ENCODE measurements at places on chromosomes 4 and X.

GRCh38 chr4:54658252-54659093 lies 716 bp downstream of the KIT start:
- no peaks in the 10 kb centered on the region for H3K4me1 ChIP-seq
- H3K27ac ChIP-seq: no peak overlapping the region
- no peaks in the 10 kb centered on the region for H3K36me3 ChIP-seq
- DNase-seq: peak; percentile 10

DNA sequence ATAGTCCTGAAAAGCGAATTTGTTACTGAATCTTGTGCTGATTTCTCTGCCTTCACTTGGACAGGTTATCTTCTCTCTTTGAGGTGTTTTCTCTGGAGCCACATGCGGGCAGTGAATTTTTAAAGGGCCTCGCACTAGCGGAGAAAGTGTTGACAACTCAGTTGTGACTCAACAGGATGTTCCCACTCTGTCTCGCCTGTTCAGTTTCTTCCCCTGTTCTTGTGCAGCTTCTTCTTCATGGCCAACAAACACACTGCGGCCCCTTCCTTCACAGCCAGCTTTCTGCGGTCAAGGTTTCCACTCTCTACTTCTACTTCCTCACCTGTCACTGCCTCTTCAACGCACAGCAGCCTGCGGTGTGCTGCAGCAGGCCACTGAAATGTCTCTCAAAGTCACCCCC lies 1.1 kb upstream of the SHROOM4 start:
- H3K4me1 ChIP-seq: no peaks in the 10 kb centered on the region
- DNase-seq: no peak
- no peak overlapping the region for H3K27ac ChIP-seq
- no peak overlapping the region for H3K4me3 ChIP-seq
- H3K27me3 ChIP-seq: no peaks in the 10 kb centered on the region
- H3K36me3 ChIP-seq: no peaks in the 10 kb centered on the region

DNA sequence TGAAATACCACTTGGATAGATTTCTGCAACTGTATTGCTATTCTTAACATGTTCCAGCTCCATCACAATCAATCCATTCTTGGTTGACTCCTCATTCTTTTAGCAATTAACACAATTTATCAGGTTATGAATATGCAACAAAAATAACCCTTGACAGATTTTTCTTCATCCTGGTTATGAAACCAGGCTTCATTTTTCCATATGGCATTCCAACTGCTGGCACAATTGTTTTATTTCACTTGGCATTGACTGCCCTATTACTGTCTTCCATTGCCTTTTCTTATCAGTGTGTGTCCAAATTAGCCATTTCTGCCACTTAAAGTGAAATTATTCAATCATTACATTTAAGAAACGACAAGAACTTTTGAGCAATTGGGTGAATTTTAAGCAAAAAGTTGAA lies 388.8 kb upstream of the EPHA5 start:
- no peak for DNase-seq
- H3K4me3 ChIP-seq: no peak overlapping the region
- H3K27ac ChIP-seq: no peak overlapping the region
- no peaks in the 10 kb centered on the region for H3K4me1 ChIP-seq

- H3K27me3 ChIP-seq: no peaks in the 10 kb centered on the region
- no peak overlapping the region for H3K4me3 ChIP-seq
- H3K4me1 ChIP-seq: no peaks in the 10 kb centered on the region
- H3K36me3 ChIP-seq: no peaks in the 10 kb centered on the region
- H3K27ac ChIP-seq: no peak overlapping the region
These were observed 43.3 kb downstream of the CD40LG start for GRCh38 chrX:136691028-136691809.

- no peaks in the 10 kb centered on the region for H3K36me3 ChIP-seq
- H3K4me1 ChIP-seq: no peaks in the 10 kb centered on the region
- H3K27ac ChIP-seq: no peak overlapping the region
These were observed 150.4 kb upstream of the NOCT start for GRCh38 chr4:138864961-138865720.

DNA sequence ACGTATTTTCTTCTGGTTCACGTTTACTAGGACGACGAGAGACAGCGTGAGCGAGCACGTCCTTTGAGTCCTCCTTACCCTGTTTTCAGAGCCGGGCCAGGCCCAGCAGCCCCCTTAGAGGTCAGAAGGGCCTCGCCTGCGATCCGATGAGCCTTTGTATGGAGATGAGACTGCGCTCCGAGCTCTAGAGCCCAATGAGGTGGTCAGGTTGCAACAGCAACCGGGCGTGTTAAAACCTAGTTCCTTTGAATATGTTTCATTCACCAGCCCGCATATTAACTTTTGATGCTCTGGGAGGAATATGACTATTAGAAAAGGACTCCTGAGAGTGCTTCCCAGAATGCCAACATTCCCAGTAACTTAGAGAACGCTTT lies 55.6 kb upstream of the TADA2B start:
- H3K27me3 ChIP-seq: no peaks in the 10 kb centered on the region
- no peak for DNase-seq
- H3K36me3 ChIP-seq: no peaks in the 10 kb centered on the region
- H3K4me1 ChIP-seq: peaks cover 38% of the 10 kb centered on the region
- H3K27ac ChIP-seq: peak overlapping the region; percentile 88
- H3K4me3 ChIP-seq: peak overlapping the region; percentile 96

GRCh38 chr4:186013419-186014186 lies 55.4 kb upstream of the TLR3 start:
- no peaks in the 10 kb centered on the region for H3K36me3 ChIP-seq
- H3K4me3 ChIP-seq: no peak overlapping the region
- H3K27ac ChIP-seq: no peak overlapping the region

- no peaks in the 10 kb centered on the region for H3K27me3 ChIP-seq
- no peak overlapping the region for H3K4me3 ChIP-seq
- H3K4me1 ChIP-seq: no peaks in the 10 kb centered on the region
- peaks cover 29% of the 10 kb centered on the region for H3K36me3 ChIP-seq
- no peak for DNase-seq
- no peak overlapping the region for H3K27ac ChIP-seq
These were observed 82.4 kb downstream of the RAP1GDS1 start for GRCh38 chr4:98343626-98344025.

- no peak for DNase-seq
- H3K27ac ChIP-seq: peak overlapping the region; percentile 62
- peak overlapping the region; percentile 71 for H3K4me3 ChIP-seq
- H3K36me3 ChIP-seq: no peaks in the 10 kb centered on the region
- H3K4me1 ChIP-seq: peaks cover 36% of the 10 kb centered on the region
- peaks cover 4% of the 10 kb centered on the region for H3K27me3 ChIP-seq
These were observed 150.6 kb upstream of the SLC4A4 start for GRCh38 chr4:71188156-71188640.

DNA sequence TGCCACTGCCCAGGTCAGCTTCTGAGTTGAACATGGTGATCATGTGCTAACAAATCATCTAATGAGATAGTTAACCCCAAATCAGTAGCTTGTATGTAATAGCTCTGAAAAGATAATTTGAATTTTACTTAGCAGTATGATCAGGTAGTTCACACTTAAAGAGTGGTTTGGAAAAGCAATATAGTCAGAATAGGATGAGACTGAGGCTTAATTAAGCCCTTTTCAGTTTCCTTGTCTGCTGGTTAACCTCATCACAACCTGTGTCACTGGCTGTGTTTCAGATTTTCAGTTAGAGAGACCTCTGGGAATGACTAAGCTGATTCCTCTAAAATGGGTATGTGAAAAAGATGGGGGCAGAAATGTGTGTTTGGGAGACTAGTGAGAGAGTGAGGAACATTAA lies 38.1 kb downstream of the GPR174 start:
- no peak overlapping the region for H3K27ac ChIP-seq
- no peaks in the 10 kb centered on the region for H3K4me1 ChIP-seq
- DNase-seq: no peak
- no peaks in the 10 kb centered on the region for H3K36me3 ChIP-seq
- no peak overlapping the region for H3K4me3 ChIP-seq

- H3K27ac ChIP-seq: no peak overlapping the region
- no peaks in the 10 kb centered on the region for H3K4me1 ChIP-seq
- H3K4me3 ChIP-seq: no peak overlapping the region
- DNase-seq: no peak
- H3K36me3 ChIP-seq: no peaks in the 10 kb centered on the region
These were observed 34.3 kb upstream of the CPEB2 start for GRCh38 chr4:14967982-14968381.

- no peak overlapping the region for H3K4me3 ChIP-seq
- H3K27ac ChIP-seq: no peak overlapping the region
- no peaks in the 10 kb centered on the region for H3K36me3 ChIP-seq
These were observed 28.7 kb downstream of the PDLIM5 start for GRCh38 chr4:94480362-94480951.

- H3K4me1 ChIP-seq: no peaks in the 10 kb centered on the region
- no peaks in the 10 kb centered on the region for H3K36me3 ChIP-seq
- no peak for DNase-seq
- H3K4me3 ChIP-seq: peak overlapping the region; percentile 19
- no peak overlapping the region for H3K27ac ChIP-seq
These were observed 87.4 kb upstream of the GK2 start for GRCh38 chr4:79495447-79495846.

- H3K4me1 ChIP-seq: no peaks in the 10 kb centered on the region
- no peaks in the 10 kb centered on the region for H3K36me3 ChIP-seq
- no peak overlapping the region for H3K4me3 ChIP-seq
These were observed 456.1 kb downstream of the GRXCR1 start for GRCh38 chr4:43348591-43348990.

DNA sequence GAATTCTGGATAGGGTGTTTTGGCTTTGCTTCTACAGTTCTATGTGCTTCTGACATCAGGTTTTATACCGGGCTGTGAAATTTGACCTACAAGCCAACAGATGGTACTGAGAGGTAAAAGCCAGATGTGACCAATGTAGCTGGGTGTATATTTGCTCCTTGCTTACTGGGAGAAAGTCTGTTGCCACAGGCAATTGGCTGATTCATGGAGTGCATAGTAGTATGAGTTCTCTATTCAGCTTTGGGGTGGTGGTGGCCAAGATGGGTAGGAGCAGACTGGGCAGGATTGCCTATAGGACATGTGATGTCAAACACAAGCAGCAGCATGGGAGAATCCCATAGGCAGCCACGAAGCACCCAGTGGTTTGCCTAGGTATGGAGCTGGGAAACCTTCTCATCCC lies 1827.0 kb downstream of the C4orf33 start:
- H3K27ac ChIP-seq: no peak overlapping the region
- no peak for DNase-seq
- H3K4me3 ChIP-seq: no peak overlapping the region
- H3K4me1 ChIP-seq: no peaks in the 10 kb centered on the region
- H3K36me3 ChIP-seq: no peaks in the 10 kb centered on the region

- H3K36me3 ChIP-seq: no peaks in the 10 kb centered on the region
- no peak for DNase-seq
- peak overlapping the region; percentile 98 for H3K27ac ChIP-seq
- H3K4me3 ChIP-seq: peak overlapping the region; percentile 93
These were observed 1.8 kb downstream of the CASP3 start for GRCh38 chr4:184647266-184648053.

- H3K27me3 ChIP-seq: no peaks in the 10 kb centered on the region
- no peaks in the 10 kb centered on the region for H3K36me3 ChIP-seq
- no peak within 1 kb of the TSS for H3K27ac ChIP-seq
- DNase-seq: peak; percentile 19
- H3K4me1 ChIP-seq: peaks cover 14% of the 10 kb centered on the region
- H3K4me3 ChIP-seq: peak within 1 kb of the TSS; percentile 23
These were observed at the start of gene DACH2 for GRCh38 chrX:86148024-86148511. TSS of gene DACH2 (plus strand) at chrX:86148451.

- no peaks in the 10 kb centered on the region for H3K4me1 ChIP-seq
- H3K27ac ChIP-seq: peak overlapping the region; percentile 72
- DNase-seq: no peak
- no peaks in the 10 kb centered on the region for H3K27me3 ChIP-seq
- H3K4me3 ChIP-seq: peak overlapping the region; percentile 33
- no peaks in the 10 kb centered on the region for H3K36me3 ChIP-seq
These were observed 742 bp upstream of the TAF1 start for GRCh38 chrX:71365356-71365874.

DNA sequence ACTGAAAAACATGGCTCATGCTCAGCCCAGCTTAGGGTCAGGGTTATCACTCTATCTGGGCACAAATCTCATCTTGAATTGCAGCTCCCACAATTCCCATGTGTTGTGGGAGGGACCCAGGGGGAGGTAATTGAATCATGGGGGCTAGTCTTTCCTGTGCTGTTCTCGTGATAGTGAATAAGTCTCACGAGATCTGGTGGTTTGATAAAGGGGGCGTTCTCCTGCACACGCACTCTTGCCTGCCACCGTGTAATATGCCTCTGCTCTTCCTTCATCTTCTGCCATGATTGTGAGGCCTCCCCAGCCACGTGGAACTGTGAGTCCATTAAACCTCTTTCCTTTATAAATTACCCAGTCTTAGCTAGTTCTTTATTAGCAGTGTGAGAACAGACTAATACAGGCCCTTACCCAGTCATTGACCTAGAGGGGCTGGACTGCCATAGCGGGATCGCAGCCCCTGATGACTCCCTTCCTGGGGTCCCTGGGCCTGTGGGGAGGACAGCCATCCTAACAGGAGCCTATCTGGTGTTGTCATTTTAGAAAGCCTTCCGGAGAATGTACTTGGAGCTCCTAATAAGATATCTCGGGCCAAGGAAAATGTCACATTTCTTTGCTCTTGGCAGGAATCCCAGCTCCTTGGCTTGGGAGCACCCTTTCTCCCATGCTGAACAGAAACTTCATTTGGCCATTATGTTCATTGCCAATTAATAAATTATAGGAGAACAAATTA lies 112.6 kb downstream of the PHKA2 start:
- no peak overlapping the region for H3K4me3 ChIP-seq
- DNase-seq: no peak
- H3K36me3 ChIP-seq: no peaks in the 10 kb centered on the region
- no peak overlapping the region for H3K27ac ChIP-seq
- no peaks in the 10 kb centered on the region for H3K4me1 ChIP-seq
- H3K27me3 ChIP-seq: no peaks in the 10 kb centered on the region

DNA sequence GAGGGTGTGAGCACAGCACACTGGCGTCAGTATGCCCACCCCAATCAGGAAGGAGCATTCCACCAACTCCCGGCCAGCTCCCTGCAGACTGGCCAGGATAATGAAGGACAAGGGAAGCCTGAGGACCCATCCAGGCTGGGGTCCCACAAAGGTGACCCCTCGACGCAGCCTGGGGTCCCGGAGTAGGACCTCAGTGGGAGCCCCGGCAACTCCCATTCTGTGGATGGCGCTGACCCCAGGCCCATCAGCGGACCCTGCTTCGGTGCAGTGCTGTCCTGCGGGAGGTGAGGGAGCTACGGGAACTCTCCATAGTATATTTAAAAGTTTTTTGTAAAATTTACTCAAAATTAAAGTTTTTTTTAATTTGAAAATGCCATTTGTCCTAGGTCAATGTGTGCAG lies 137.7 kb upstream of the NKX1-1 start:
- no peaks in the 10 kb centered on the region for H3K4me1 ChIP-seq
- H3K27ac ChIP-seq: no peak overlapping the region
- no peaks in the 10 kb centered on the region for H3K27me3 ChIP-seq
- no peaks in the 10 kb centered on the region for H3K36me3 ChIP-seq

DNA sequence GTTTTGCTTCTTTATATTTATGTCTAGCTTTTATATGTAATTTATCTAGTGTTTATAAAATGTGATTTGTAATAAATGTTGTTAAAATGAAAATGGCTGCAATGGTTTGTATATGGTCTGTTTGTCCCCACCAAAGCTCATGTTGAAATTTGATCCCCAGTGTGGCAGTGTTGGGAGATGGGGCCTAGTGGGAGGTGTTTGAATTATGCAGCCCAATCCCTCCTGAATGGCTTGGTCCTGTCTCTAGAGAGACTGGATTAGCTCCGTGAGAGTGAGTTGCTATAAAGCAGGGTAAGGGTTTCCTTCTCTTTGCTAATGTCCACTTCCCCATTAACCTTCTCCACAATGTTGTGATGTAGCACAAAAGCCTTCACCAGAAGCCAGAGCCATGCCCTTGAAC lies 30.0 kb upstream of the JADE3 start:
- DNase-seq: no peak
- no peaks in the 10 kb centered on the region for H3K36me3 ChIP-seq
- H3K4me3 ChIP-seq: no peak overlapping the region
- H3K27me3 ChIP-seq: peaks cover 7% of the 10 kb centered on the region
